ENCODE measurements at places on chromosomes 12 and 14.

GRCh38 chr12:121050725-121051124, 11.7 kb upstream of the OASL start:
- no peak for DNase-seq

GRCh38 chr12:93365616-93366405, 11.9 kb upstream of the NUDT4 start:
- no peak for DNase-seq

- DNase-seq, result no peak
Measured at GRCh38 chr12:91513313-91513712, 330.7 kb upstream of the DCN start.

DNA sequence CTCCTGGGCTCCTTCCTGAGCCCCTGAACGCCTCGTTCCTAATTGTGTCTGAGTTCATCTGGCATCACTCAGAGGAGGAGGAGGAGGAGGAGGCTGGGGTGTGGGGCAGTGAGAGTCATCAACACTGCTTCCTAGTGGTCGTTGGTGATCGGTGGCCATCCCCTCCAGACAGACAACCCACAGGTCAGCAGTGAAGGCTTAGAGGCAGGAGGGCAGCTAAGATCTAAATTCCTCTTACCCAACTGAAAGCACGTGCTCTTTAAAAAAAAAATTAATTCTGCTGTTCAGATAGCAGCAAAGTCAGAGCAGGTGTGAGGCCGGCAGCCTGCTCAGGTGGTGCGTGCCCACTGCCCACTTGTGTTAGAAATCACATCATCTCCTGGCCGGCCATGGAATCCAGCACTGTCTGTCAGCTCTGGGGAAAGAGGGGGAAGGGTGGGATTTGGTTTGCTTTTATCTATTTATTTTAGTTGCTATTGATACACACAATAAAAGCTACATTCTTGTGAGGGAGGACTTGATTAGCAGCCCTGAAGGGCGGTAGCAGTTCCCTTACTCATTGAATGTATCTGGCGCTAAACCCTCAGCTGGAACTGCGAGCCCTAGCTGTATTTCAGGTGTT, 46.6 kb downstream of the PPP2R5C start:
- DNase-seq, result no peak

Measured in cortex of kidney (tissue), 1 donor.